ENCODE measurements at places on chromosomes 7 and 10. TPM values are rescaled to one million over a fixed set of nuclear protein-coding genes. Genes with fewer than 3 reads are reported as not detected.
A peak's percentile ranks its signal among the peaks of the same experiment; 100 is the strongest.

DNA sequence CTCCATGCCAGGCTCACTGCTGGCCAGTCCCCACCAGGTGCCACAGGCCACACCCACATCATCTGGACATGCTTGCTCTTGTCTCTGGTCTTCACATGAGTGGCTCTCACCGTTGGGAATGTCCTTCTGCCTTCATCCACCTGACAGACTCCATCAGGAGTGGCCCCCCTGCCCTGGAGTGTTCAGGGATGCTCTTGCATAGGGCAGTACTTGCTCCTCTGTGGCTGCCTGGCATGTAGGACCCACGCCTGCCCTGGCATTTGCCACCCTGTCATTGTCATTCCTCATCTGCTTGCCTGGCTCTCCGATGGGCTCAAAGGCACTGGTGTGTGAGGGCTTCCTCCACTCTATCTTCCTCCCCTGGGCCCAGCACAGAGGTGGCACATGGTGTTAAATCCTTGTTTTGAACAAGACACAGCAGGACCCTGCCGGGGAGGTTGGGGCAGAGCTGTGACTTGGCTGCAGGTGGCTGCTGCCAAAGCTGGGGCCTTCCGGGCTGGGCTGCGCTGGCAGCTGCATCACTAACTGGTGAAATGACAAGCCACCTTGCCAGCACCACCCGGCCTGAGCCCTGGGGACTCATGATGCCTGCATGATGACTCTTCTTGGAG lies 1.8 kb downstream of the SH2D4B start:
- no peak overlapping the region for H3K27ac ChIP-seq
- no peak for DNase-seq
- H3K4me1 ChIP-seq: peaks cover 3% of the 10 kb centered on the region
- H3K36me3 ChIP-seq: peaks cover 1% of the 10 kb centered on the region

DNA sequence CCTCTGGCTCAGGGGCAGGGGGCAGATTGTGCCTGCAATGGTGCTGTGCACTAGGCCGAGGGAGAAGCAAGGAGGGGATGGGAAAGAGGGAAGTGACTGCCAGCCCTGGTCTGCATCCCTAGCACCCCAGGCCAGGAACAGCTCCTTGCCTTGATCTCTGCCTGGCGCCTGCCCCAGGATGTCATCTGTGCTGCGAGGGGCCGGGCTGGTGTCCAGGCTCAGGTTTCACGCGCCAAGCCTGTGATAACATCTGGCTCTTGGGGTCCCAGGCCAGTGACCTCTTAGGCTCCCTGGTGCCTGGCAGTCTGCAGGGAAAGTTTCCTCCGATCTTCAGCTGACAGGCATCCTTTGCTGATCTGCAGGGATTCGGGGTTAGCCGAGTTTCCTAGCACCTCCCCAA lies 193.5 kb upstream of the GPR26 start:
- DNase-seq: no peak
- peaks cover 7% of the 10 kb centered on the region for H3K27me3 ChIP-seq
- no peak overlapping the region for H3K27ac ChIP-seq
- peaks cover 4% of the 10 kb centered on the region for H3K4me1 ChIP-seq
- H3K4me3 ChIP-seq: no peak overlapping the region

DNA sequence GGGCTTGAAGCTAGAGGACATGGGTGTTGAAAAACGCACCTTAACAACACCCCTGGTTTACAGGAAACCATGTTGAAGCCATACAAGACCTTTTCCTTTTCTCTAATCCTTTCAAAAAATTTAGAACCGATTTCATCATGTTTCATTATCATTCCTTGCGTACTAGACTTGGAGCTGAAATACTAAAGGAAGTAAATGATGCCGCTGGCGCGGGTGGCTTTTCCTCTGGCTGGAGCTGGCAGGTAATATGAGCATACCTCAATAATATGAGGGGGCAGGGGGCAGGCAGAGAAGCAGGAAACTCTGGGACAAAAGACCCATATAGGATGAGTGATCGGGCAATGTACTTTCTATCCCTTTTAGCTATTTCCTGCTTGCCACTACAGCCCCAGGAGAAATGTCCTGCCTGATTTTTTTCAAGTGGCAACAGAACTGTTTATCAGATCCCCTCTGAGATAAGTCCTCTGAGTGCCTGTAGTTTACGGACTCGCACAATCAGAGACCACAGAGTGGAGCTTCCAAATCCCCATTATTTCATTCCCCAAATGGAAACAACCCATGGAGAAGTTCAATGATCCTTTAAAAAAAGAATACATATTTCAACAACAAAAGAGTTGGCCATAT lies 450.1 kb downstream of the KCNMA1 start:
- peak overlapping the region; percentile 26 for H3K27ac ChIP-seq
- H3K4me1 ChIP-seq: peaks cover 50% of the 10 kb centered on the region
- DNase-seq: no peak
- H3K36me3 ChIP-seq: no peaks in the 10 kb centered on the region

LRIT1 gene
- total RNA-seq: not detected

All from progenitor cell of endocrine pancreas (in vitro differentiated cells).